Left lobe of liver (tissue), 2 donors: ENCODE measurements at places on chromosomes 2 and 18. TPM values are rescaled to one million over a fixed set of nuclear protein-coding genes. Genes with fewer than 3 reads are reported as not detected.

DNA sequence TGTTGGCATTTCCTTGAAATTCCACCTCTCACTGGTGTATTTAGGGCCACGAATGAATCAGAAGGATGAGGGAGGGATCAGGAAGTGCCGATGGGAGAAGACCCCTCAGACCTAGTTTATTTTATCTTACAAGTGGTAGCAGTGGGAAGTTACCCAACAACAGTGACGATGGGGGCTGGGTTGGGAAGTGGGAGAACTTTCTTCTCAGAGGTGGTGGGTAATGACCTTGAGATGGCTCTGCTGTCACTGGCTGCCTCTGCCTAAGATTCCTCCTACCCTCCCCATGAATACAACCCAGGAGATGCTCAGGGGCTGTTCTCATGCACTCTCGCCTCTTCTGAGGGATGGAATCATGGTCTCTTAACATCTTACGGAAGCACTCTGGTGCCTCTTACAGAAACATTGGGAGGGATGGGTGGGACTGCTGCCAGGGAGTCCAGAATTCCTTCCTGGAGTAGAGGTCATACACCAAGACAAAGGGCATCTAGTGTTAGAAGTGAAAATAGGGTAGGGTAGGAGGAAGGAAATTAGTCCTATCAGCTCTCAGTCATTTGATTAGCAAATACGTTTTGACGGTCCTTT, 58.5 kb upstream of the TXNDC2 start:
- no peak for DNase-seq

DNA sequence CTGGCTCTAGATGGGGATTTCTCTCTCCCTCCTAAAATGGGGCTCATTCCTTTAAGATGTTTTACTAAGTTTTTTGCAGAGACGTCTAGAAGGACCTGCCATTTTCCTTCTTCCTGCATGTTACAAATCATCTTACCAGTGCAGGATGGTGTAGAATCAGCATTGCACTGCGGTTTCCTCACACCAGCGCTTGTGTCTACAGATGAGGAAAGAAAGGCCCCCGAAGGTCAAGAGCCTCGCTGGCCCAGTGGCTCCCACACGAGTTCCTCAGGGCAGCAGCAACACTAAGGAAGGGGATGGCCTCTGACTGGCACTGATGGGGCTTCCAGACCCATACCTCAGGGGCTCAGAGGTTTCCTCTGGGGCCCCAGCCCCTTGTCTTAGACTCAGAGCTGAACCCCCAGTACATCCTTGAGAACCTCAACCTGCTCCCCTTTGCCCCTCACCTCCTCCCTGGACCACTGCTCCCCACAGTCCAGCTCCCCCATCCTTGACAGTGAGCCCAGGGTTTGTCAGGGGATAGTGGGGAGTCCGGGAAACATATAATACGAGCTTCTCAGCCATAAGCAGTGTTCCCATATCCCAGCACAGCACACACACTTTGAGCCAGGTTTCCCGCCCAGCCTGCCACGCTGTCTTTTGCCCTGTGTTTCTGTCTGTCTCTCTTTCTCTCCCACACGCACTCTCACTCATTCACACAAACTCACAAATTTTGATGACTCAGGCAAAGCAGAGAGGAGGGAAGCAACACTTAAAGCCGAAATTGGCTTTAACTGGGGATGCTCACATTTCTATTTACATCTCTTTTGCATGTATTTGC, 29.4 kb downstream of the ZFP36L2 start:
- DNase-seq: no peak

GRCh38 chr2:38223256-38223655, 147.3 kb upstream of the CYP1B1 start:
- DNase-seq: no peak

DNA sequence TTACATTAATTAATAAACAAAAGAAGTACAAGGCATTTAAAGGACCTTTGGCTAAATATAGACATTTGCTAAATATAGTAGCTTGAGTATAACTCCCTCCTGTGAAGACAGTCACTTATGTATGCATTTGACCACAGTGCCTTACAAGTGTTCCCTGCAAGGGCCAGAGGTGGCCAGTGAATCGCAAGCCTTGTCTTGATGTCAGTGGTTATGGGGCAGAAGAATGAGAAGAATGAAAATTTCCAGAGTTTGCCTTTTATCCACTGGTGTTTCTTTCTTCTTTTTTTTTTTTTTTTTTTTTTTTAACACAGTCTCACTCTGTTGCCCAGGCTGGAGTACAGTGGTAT, 1.8 kb downstream of the LRRFIP1 start:
- no peak for DNase-seq

GRCh38 chr2:154093856-154094255, 222.1 kb downstream of the GALNT13 start:
- DNase-seq: no peak

The SH3RF3 gene
- total RNA-seq: 1.1 TPM
